ENCODE measurements at places on chromosomes 13 and 19. TPM values are rescaled to one million over a fixed set of nuclear protein-coding genes. Genes with fewer than 3 reads are reported as not detected.

DNA sequence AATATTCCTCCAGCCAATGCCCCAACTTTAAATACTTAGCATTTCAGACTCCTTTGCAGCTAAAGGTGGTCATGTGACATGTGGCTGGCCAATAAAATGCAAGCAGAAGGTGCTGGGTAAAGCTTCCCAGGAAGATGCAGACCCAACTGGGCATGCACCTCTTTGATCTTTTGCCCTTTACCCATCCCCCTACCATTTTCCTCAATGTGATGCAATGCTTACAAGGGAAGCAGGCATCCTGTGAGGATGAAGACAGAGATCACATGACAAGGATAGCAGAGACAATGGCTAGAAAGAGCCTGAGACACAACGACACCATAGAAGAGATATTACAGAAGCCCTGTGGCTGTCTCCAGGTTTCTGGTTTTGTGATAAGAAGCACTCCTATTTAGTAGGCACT, 2.1 kb upstream of the WASF3 start:
- H3K36me3 ChIP-seq, result no peaks in the 10 kb centered on the region
- DNase-seq, result no peak
- H3K27ac ChIP-seq, result no peak overlapping the region
- H3K4me3 ChIP-seq, result no peak overlapping the region
- peaks cover 2% of the 10 kb centered on the region for H3K4me1 ChIP-seq
- peaks cover 53% of the 10 kb centered on the region for H3K27me3 ChIP-seq

GRCh38 chr13:28022848-28023518, 34.5 kb upstream of the URAD start:
- no peaks in the 10 kb centered on the region for H3K36me3 ChIP-seq
- H3K4me1 ChIP-seq, result peaks cover 10% of the 10 kb centered on the region
- DNase-seq, result no peak
- H3K27me3 ChIP-seq, result peaks cover 3% of the 10 kb centered on the region
- H3K27ac ChIP-seq, result no peak overlapping the region

PLPPR3 gene
- total RNA-seq, result not detected

GRCh38 chr19:10433131-10433536, 12.8 kb downstream of the PDE4A start:
- H3K27ac ChIP-seq, result peak overlapping the region; percentile 18
- peaks cover 52% of the 10 kb centered on the region for H3K4me1 ChIP-seq
- H3K4me3 ChIP-seq, result peak overlapping the region; percentile 48
- peaks cover 10% of the 10 kb centered on the region for H3K27me3 ChIP-seq

- DNase-seq, result no peak
- H3K4me3 ChIP-seq, result no peak overlapping the region
- H3K4me1 ChIP-seq, result no peaks in the 10 kb centered on the region
- H3K36me3 ChIP-seq, result no peaks in the 10 kb centered on the region
- H3K27me3 ChIP-seq, result no peaks in the 10 kb centered on the region
- no peak overlapping the region for H3K27ac ChIP-seq
Measured at GRCh38 chr13:71803066-71803465, 63.9 kb downstream of the DACH1 start.
